ENCODE measurements at places on chromosomes 2 and 18. TPM values are rescaled to one million over a fixed set of nuclear protein-coding genes. Genes with fewer than 3 reads are reported as not detected.
A peak's percentile ranks its signal among the peaks of the same experiment; 100 is the strongest.

DNA sequence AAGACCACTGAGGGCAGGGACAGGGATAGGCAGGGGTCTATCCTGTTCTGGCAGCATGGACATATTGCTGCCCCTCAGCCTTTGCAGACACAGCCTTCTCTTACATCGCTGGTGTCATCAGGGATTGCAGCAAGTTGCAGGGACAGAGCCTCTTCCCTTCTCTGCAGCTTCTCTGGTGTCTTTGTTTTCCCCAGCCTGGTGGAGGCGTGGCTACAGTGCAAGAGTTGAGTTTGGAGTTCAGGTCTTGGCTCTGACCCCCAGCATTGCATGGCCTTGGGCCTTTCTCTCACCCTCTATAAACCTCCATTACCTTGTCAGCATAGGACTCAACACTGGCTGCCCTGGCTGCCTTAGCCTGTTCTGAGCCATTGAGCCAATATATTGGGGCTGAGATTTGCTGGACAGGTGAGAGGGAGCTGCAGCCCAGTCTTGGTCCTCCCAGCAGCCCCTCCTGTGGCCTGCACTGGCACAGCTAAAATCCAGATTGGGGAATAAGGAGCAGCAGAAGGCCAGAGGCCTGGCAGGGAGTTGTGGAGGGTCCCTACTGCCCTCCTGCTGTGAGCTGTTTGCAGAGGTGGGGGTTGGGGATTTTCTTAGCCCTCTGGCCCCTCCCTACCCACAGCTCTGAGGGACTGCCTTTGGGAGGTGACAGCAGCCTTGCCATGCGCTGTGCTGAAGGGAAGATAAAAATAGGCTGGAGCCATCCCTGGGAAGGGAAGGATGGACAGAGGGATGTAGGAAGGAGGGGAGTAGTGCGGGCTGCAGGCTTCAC is 22.8 kb downstream of the EHD3 start:
- no peak for DNase-seq

Gene NCKAP1
- polyA plus RNA-seq = 140 TPM

GRCh38 chr2:10283106-10284062 is 19.3 kb upstream of the HPCAL1 start:
- DNase-seq = no peak

Gene NOSTRIN
- polyA plus RNA-seq = 37.5 TPM

GRCh38 chr2:180412219-180412618 is 405.1 kb upstream of the CWC22 start:
- DNase-seq = peak; percentile 14

GRCh38 chr2:222433332-222434173 is 9.2 kb downstream of the SGPP2 start:
- no peak for DNase-seq

DNA sequence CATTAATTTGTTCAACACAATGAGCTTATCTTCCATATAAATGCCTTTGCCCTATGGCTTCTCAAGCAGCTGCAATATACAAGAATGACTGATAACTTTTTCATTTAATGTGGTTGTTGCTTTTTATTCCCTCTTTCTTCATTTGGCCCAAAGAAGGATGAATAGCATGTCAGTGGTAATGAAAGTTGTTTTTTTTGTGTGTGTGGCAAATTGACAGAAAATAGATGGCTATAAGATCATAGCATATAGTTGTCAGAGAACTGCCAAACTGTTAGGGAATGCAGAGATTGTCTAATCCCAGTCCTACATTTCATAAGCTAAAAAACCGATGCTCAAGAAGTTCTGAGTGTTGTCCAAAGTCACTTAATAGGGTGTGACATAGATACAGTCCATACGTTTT is 244.3 kb downstream of the ACTR3 start:
- no peak for DNase-seq

Gene GBX2
- polyA plus RNA-seq = 0.39 TPM

- no peak for DNase-seq
These were observed 145.2 kb downstream of the CELF4 start for GRCh38 chr18:37420315-37420880.

DNA sequence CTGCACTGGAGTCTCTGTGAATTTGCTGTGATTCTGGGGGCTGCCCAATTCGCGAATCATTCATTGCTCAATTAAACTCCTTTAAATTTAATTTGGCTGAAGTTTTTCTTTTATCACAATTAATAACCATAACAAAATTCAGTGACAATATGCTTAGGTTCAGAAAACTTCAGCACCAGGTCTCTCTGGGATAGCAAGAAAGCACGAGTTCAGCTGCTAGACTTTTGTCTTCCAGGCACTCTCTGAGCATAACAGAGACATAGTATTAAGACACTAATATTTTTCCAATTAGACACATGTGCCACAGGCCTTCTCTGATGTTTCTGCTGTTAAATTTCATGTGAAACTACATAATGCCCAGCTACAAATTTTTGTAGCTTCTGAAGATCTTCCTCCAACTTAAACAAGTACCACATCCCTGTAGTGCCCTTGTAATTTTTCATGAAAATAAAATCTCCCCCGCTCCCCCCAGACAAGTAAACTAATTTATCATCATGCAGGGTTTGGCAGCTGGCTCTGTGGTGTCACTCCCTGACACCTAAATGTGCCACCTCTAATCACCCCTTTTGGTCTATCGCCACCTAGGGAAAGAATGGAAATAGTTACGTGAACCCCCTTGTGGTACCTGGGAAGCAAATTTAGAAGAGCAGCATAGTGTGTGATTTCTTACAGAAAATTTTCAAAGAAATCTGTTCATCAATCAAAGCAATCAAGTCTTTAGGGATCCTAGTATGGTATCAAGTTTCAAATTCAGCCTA is 94.1 kb downstream of the CSRNP3 start:
- no peak for DNase-seq

DNA sequence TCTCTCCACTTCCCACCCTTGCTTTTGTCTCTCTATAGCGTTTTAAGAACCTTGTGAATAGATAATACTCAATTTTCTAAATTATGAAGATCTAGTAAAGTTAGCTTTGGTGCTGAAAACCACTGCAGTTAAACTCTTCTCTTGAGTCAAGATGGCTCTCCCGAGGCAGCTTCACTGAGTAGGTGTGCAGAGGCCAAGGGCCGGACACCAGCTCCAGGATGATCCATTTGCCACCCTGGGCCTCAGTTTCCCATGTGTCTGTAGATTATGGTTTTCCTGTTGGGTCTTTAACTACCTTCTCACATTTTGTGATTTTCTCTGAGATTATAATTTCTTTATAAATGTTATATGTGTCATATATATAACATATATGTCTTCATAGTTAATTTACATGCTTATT is 68.5 kb upstream of the SH3RF3 start:
- DNase-seq = no peak

Gene ING5
- 40.0 TPM for polyA plus RNA-seq

DNA sequence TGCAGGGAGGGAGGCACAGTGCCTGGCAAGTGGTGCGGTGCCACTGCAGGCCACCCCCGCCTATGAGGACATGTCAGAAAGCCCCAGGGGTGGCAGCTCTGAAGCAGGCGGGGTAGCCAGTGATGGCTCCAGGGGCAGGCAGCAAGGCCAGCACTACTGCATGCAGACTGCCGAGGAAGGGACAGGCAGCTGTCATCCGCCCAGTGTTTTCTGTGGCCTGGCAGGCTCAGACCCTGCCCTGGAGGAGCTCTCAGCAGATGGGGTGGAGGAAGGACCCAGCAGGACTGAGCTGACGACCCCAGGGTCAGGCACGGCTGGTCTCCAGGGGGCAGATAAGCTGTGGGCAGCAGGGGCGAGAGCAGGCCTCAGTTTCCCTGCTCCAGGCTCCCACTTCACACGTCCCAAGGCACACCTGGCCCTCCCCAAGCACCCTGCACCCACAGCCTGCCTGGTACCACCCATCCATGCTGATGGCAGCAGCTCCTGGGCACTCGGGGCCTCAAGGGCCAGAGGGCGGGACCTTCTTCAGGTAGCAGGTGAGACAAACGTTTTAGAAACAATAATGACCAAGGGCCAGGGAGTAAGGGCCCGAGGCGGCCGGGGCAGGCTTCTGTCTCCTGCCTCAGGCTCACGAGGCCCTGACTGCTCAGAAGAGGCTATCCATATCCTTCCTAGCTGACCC is 48.5 kb downstream of the HS6ST1 start:
- no peak for DNase-seq

DNA sequence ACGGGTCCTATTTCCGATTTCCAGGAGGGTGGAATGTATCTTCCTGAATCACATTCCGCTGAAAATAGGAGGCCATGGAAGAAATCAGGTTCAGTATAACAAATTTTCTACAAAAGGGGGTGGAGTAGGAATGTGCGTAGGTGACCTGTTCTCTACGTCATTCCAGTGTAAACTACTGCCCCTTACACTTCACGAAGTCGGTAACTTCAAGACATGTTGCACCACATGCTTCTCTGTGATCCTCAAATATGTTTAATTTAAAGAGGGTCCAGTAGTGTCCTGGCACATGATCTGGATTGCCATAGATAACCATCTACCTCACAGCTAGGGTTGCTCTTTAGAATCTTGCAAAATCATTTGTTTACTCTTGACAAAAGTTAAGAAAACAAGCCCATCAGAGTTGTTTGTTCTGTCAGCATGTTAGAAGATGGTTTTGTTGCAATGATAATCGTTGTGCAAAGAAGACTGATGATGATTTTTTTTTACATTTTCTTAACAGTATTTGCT is 7.5 kb upstream of the CPS1 start:
- DNase-seq = no peak

GRCh38 chr18:36752929-36753865 is 75.6 kb downstream of the TPGS2 start:
- no peak for DNase-seq

- DNase-seq = no peak
These were observed 73.1 kb upstream of the NXPH2 start for GRCh38 chr2:138853296-138853695.

DNA sequence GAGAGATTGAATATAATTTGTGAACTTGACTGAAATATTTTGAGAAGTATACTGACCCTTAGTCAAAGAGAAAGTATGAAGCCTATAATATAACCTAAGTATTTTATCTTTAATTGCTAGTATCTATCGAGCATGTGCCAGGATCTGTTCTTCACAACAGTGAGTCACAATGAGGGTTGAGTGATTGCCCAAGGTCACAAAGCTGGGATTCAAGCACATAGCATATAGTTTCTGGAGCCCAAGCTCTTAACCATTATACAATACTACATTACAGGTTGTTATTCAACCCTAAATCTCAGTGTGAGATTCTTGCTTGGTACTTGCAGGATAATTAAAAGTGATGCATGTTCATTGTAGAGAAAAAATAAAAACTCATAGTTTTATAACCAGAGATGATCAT is 97.2 kb downstream of the RAB3GAP1 start:
- DNase-seq = no peak

Gene SRD5A2
- polyA plus RNA-seq = 0.06 TPM

Gene RFTN2
- 21.4 TPM for polyA plus RNA-seq

- no peak for DNase-seq
These were observed 5.0 kb downstream of the ARL4C start for GRCh38 chr2:234491897-234492296.

Measured in right renal cortex interstitium (tissue), 3 donors.